ENCODE measurements at places on chromosomes 2 and 18.
A peak's percentile ranks its signal among the peaks of the same experiment; 100 is the strongest.

DNA sequence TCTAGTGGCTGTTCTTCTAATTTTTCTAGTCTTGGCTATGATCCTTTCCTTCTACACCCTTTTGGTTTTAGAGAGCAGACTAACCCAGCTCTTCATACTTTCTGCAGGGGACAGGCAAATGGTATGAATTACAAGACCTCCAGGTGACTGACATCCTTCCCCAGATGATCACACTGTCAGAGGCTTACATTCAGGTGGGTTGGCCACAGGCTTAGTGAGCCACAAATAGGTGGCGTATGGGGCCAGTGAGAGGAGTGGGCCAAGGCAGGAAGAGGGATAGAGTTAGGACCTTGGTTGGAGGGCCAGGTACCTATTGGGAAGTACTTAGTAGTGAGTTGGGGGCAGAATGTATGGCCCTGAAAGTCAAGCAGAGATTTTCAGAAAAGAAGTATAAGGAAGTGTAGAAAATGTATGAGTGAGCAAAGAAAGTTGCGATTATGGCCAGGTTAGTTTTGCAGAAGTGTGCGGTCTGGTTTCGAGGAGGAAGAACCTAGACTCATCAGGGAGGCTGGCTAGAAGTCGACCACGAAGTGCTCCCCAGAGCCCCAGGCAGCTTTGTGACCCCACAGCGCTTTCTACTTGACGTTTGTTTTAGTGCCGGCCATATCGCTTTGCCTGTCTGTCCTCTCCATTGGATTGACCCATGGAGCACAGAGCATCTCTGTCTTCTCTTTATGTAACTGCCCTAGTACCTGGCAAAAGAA lies 20.0 kb downstream of the SFTPB start:
- DNase-seq, result no peak

DNA sequence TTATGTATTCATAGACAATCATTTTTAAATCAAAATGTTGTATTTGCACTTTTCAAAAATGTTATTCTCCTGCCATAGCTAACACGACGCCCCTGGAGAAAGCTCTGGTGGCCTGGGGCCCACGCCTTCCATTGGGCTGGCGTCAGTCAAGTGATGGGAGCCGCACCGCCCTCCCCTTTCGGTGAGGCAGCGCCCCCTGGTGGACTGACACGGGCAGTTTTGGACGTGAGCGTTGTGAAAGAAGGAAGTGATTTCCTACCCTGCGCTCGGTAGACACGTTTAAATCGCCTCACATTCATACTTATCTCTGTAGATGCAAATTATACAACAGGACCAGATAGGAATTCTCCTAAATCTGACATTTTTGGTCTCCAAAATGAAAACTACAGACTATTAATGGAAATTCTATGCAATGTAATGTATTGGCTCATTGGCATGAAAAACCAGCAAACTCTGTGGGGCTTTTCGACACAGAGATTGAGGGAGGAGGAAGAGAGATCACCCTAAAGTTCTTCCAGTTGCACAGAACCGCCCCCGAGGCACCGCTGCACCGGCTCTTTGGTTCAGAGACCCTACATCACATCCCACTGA lies 326.2 kb upstream of the SOX11 start:
- DNase-seq, result peak; percentile 70

DNA sequence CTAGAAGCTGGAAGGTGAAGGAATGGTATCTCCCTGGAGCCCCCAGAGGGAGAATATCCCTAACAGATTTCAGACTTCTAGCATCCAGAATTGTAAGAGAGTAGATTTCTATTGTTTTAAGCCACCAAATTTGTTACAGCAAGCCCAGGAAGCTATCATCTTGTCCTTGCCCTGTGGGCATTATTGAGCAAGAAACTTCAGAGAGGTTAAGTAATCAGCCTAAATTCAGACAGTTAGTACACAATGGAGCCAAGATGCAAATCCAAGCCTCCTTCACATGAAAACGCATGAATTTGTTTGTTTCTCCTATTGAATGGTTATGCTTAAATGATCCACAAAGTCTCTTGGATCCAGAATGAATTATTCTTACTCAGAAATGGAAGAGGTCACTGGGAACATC lies 55.2 kb upstream of the TRIB2 start:
- DNase-seq, result no peak

GRCh38 chr2:145379934-145380333 lies 860.0 kb upstream of the ZEB2 start:
- no peak for DNase-seq

DNA sequence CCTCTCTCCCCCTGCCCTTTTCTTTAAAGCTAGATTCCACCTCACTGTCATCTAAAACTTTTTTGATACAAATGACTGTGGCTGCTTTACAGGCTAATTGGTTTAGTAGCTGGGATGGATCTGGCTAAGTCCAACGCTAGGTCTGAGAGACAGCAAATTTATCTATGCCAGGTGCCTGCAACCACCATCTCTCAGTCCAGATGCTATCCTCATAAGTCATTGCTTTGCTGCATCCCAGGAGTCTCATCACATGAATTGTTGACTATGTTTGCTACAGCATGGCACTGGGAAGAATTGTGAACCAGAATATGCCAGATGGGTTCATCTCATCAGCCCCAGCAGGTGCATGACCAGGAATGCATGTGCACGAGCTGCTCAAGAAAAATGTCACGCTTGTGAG lies 100.0 kb upstream of the PID1 start:
- no peak for DNase-seq

GRCh38 chr2:150627526-150627925 lies 140.1 kb upstream of the RND3 start:
- no peak for DNase-seq

DNA sequence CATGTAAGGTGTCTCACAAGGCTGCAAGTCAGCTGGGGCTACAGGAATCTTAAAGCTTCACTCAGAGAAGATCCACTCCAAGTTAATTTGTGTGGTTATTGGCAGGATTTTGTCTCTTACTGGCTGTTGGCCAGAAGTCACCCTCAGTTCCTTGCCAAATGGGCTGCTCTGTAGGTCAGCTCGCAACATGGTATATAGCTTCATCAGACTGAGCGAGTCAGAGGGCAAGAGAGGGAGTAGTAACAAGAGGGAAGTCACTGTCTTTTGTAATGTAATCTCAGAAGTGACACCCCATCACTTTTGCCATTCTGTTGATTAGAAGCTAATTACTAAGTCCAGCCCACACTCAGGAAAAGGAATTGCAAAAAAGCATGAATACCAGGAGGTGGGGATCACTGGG lies 119.5 kb downstream of the LRRTM1 start:
- no peak for DNase-seq

GRCh38 chr2:12089001-12089400 lies 342.6 kb downstream of the LPIN1 start:
- DNase-seq, result no peak

DNA sequence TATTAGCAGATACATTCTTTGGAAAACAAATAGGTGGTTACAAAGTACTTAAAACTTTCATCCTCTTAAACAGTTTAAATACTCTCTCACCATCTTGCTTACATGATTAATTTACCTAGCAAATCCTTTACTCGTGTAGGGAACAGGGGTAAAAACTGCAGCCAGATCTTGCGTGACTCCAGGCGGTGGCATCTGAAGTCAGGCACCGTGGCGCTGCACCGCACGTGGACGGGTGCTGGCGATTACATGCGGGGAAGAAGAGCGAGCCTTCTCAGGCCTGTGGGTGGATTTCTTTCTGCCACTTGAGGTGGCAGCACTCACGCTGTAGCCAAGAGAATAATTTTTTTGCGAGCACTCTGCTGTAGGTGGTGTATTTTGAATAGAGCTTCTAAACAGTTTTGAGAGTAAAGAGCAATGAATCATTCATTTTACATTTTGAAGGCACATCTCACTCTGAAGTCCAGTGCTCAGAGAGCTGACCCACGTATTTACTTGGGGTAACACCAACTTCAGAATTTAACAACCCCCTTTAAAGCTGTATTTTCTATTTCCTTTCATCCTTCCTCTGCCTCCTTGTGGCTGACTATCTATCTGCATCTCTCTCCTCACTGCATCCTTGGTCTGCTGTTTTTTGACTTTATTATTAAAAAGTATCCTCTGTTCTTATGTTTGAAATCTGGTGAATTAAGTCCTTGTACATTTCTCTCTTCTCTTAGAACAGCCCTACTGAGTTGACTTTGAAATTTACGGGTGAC lies 68.9 kb downstream of the EPAS1 start:
- DNase-seq, result no peak

DNA sequence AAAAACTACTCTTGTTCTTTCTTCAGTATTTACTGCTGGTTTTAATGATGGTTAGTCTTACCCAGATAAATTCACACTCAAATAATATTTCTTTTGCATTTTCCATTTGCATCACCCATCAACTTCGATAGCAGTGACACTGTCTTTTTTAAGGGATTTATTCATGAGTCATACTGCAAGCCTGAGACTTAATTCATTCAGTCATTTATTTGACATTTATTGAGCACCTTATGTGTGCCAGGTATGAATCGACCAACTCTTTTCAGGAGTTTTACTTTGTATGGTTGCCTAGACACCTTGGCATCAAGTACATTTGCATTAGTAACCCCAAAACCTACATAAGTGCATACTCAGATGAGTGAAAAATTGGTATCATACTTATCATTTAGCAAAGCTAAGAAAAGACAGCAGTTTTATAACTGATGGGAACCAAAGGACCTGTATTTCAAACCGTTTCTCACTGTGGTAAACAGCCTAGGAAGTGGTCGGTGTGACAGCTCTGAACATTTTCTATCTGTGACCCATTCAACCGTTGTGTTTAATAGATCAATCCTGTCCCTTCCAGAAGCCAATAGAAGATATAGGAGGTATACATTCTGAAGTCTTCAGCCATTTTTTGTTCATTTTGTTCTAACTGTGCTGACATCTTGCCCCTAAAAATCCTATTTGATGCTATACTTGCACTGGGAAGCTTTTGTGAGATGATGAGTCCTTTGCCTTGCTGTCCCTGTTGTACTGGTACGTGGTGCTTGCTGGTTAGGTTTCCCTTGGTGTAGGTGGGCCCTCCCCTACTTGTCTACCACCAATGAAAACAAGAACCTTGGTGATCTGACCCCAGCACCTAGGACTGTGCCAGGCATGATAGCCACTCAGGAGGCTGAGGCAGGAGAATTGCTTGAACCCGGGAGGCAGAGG lies 484.7 kb upstream of the RAB12 start:
- no peak for DNase-seq

- DNase-seq, result no peak
Observed at GRCh38 chr2:216426166-216426777, 14.0 kb downstream of the SMARCAL1 start.

DNA sequence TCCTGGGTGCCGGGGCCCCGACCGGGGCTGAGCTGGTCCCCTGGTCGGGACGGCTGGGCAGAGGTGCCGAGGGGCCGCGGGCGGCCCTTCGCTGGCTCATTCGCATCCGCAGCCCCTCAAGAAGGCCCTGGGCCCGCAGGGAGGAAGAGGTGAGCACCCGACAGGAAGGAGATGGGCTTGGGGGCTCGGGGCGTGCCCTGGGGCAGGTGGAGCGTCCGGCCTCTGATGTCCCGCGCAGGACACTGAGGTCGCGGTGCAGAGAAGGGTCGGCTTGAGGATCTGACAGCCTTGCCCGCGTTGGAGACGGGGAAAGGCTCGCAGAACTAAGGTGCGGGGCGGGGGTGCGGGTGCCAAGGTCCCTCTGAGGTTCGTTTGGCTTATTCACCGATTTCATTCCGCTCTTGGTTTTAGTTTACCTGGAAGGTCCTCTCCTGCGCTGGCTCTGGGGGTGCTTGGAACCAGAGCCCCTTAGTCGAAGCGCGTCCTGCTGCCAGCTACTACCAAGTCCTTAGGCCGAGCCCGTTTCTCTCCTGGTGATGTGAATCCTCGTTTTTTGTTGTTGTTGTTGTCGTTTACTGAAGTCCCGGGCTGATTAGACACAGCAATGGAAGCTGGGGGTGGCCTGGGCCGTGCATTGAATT lies 18.9 kb upstream of the CD8A start:
- no peak for DNase-seq

GRCh38 chr18:46265196-46266156 lies 161.3 kb downstream of the HAUS1 start:
- no peak for DNase-seq

GRCh38 chr2:3405307-3405706 lies 25.8 kb downstream of the TRAPPC12 start:
- DNase-seq, result no peak

- DNase-seq, result no peak
Observed at GRCh38 chr18:5286525-5286924, 9.0 kb downstream of the ZBTB14 start.

GRCh38 chr2:6937582-6937981 lies 20.4 kb downstream of the RNF144A start:
- no peak for DNase-seq

GRCh38 chr2:60548845-60549237 lies 4.6 kb downstream of the BCL11A start:
- DNase-seq, result no peak

- DNase-seq, result no peak
Observed at GRCh38 chr2:140067661-140068060, 1287.5 kb upstream of the NXPH2 start.

DNA sequence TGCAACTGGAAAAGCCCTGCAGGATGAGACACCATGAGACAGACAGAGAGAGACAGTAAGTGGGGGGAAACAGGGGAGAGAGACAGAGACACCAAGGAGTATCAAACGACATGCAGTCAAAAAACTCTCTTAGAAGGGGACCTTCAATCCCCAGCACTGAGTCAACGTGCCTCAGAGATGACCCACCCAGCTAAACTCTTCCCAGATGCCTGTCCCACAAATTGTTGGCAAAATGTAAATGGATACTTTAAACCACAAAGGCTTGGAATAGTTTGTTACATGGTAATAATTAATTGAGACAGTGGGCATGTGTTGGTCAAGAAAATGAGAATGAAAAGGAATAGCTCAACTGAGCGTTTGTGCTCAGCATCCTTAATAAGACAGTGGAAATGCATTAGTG lies 98.3 kb downstream of the GRB14 start:
- no peak for DNase-seq

DNA sequence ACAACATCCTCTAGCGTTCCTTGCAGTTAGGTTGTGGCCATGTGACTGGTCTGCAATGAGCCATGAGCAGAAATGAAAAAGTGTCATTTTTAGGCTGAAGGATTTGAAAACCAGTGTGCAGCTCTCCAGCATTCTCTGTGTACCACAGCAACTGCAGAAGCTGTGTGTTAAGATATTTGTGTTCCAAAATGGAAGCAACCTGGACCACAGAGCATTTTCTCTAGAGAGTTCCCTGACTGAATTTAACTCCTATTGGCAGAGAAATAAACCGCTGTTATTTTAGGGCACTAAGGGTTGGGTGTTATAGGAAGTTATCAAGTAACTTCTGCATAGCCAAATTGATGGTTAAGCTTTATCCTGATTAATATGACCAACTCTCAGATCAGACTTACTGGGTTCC lies 257.2 kb upstream of the THUMPD2 start:
- DNase-seq, result no peak

- DNase-seq, result no peak
Observed at GRCh38 chr18:24296276-24296675, 101.3 kb downstream of the OSBPL1A start.

GRCh38 chr2:151905963-151906632 lies 77.9 kb upstream of the ARL5A start:
- DNase-seq, result no peak

DNA sequence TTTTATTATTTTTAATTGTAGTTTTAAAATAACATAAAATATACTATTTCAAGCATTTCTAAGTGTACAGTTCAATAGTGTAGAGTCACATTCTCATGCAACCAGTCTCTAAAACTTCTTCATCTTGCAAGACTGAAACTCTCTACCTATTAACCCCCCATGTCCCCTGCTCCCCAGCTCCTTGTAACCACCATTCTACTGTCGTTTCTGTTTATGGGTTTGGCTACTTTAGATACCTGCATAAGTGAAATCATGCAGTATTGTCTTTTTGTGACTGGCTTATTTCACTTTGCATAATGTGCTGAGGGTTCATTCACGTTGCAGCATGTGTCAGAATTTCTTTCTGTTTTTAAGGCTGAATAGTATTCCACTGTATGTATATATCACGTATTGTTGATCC lies 139.4 kb downstream of the SMAD7 start:
- no peak for DNase-seq

GRCh38 chr2:210421916-210422315 lies 54.6 kb downstream of the LANCL1 start:
- DNase-seq, result no peak
